ENCODE measurements at places on chromosomes 1 and 21. TPM values are rescaled to one million over a fixed set of nuclear protein-coding genes. Genes with fewer than 3 reads are reported as not detected.
A peak's percentile ranks its signal among the peaks of the same experiment; 100 is the strongest.

DNA sequence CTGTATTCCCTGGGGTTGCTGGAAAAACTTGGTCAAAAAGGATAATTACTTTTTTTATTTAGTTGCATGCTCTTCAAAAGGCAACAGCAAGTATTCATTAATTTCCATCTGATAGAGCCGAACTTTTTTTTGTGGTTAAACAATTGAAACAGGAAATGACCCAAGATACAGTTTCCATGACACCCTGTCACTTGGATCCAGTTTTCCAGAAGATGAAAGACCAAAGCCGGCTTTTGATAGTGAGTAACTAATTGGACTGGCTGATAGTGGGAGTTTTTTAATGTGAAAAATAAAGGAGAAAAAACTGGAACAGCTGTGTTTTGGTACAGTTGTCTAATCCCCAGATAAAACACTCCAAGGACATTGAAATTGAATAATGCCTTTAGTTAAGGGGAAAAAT is 33.0 kb downstream of the CACHD1 start:
- no peak for DNase-seq

DNA sequence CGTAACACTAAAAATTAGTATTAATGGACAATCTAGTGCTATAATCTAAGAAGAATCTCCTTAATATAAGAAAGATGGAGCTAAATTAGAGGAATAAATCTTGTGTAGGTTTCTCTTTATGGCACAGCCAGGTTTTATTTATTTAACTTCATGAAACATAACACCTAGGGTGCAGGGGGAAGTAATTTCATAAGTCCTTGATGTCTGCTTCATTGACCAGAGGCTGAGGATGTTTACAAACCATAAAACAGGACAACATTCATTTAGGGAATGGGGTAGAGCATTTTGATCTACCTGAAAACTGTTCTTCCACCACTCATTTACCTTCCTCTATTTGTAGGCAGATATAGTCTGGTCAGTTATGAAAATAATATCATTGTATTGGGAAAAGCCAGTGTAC is 95.5 kb downstream of the NGF start:
- DNase-seq: no peak

GRCh38 chr1:4087530-4088420 is 187.7 kb upstream of the C1orf174 start:
- no peak for DNase-seq

- peak; percentile 67 for DNase-seq
Measured at GRCh38 chr1:23369335-23370013, at the start of gene ZNF436. ZNF436 (minus strand) TSS chr1:23369836; CDS start chr1:23368005, 1,831 bp downstream.

DNA sequence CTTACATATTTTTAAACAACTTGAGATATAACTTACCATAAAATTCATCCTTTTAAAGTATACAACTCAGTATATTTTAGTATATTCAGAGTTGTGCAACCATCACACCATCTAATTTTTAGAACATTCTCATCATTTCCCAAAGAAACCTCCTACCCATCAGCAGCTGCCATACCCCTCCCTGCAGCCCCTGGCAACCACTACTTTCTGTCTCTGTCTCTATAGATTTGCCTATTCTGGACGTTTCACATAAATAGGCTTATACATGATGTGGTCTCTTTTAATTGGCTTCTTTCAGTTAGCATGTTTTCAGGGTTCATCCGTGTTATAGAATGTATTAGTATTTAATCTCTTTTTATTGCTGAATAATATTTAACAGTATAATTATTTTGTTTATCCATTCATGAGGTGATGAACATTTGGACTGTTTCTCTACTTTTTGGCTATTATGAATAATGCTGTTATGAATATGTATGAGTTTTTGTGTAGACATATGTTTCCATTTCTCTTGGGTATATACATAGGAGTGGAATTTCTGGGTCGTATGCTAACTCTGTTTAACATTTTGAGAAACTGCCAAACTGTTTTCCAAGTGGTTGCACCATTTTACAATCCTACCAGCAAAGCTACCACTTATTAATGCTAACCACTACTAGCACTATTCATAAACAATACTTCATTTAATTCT is 29.5 kb downstream of the WDR26 start:
- DNase-seq: no peak

DNA sequence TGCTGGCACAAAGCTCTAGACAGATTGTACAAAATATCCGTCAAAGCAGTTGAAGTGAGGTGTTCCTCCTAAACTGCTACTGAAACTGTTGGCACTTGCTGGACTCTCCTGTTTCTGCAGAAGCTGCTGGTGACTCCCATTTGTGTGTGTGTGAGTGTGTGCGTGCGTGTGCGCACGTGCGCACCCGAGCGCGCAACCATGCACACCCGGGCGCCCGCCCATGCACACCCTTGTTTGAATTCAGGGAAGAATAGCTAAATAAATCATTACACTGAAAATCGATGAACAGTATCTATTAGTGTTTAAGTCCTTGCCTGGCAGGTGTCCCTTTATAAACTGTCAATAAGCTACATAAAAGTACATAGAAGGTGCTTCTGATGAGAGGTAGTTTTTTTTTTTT is 156.4 kb upstream of the B3GALT2 start:
- no peak for DNase-seq

GRCh38 chr1:236602171-236602570 is 2.1 kb downstream of the HEATR1 start:
- DNase-seq: no peak

GRCh38 chr21:26448751-26449150 is 124.3 kb downstream of the CYYR1 start:
- no peak for DNase-seq

DNA sequence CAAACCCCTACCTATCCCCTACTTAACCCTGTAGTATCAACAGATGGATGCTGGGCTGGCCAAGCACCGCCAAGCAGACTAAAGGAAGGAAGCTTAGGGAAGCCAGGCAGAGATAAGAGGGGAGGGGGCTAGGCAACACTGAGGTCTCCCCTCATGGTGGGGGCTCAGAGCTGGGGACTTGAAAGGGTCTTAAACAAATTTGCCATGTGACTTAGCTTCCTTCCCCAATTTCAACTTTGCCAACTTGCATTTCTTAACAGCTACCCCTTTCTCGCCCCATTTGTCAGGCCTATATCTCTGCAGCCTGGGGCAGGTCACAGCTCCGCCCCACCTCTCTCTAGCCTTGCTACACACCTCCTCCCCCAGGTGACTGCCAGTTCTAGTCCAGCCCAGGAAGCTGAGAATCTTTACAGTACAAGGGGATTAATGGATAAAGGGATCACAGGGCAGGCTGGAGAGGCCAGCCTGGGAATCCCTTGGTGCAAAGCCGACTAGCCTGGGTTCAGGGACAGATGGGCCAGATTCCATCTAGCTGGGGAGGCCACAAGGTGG is 3.4 kb downstream of the KIF21B start:
- DNase-seq: peak; percentile 55

GRCh38 chr1:58412071-58412580 is 134.4 kb downstream of the OMA1 start:
- no peak for DNase-seq

DNA sequence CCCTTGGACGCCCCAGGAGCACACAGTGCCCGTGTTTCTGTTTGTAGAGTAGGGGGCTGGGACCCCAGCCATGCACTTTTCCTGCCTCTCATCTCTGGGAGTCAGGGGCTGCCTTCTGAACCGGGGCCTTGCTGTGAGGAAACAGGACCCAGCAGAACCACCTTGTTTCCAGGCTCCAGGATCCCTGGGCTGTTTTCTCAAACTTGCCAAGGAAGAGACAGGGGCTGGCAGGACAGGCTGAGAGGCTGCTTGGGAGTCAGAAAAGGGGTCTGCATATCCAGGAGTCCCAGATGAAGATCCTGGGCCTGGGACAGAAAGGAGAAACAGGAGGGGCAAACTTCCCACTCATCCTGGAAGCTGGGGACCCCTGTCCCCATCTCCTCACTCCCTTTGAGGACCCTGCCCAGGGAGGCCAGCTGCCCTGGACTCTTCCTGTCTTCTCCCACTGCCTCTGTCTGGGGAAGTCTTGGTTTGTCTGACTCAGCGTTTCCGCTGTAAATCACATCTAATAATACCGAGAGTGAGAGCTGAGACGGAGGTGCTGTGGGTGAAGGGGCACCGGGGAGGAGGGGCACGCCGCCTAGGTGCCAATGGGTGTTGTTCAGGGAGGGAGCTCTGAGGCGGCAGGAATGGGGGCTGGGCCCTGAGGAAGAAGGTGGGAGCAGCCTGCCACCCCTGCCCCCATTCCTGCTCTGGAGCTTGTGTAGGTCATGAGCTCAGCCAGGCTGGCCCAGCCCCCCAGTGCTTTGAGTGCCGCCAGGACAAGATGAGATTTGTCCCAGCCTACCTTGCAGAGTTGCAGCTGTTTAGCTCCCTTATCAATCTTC is 16.7 kb downstream of the POU3F1 start:
- DNase-seq: no peak

DNA sequence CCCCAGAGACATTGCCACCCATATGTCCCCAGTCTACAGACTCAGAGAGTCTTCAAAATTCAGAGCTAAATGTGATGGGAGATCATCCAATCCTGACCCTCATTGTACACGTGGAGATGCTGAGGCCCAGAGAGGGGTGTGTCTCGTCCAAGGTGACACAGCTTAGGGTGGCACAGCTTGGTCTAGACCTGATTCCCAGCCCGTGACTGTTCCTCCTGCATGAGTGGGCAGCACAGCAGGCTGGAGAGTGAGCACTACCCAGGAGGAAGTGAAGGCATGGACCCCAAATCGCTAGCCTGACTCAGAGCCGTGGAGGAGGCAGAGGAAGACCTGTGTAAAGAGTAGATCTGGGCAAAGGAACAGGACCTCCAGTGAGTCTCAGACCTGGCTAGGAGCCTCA is 16.4 kb downstream of the S100A7 start:
- DNase-seq: no peak

DNA sequence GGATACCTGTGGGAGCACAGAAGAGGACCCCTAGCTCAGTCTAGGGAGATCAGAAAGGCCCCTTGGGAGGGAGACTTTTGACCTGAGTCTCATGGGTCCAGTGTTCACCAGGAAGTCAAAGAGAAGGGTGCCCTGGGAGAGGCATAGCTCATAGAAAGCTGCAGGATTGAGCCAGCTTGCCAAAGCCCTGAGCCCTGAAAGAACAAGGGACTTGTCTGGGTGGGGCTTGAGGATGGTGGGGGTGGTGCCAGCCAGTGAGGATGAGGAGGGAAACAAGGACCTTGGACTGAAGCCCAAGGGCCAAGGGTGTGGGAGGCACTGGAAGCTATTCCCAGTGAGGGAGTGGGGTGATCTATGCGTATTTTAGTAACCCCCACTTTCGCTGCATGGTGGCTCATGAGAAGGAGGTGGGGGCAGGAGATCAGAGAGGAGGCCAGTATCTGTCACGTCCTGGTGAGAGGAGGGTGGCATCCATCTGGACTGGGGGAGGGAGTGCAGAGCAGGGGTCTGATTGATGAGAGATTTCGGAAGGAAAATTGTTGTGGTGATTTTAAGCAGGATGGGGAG is 28.4 kb downstream of the DMBX1 start:
- no peak for DNase-seq

- no peak for DNase-seq
Measured at GRCh38 chr1:222181191-222181590, 366.7 kb downstream of the HHIPL2 start.

DNA sequence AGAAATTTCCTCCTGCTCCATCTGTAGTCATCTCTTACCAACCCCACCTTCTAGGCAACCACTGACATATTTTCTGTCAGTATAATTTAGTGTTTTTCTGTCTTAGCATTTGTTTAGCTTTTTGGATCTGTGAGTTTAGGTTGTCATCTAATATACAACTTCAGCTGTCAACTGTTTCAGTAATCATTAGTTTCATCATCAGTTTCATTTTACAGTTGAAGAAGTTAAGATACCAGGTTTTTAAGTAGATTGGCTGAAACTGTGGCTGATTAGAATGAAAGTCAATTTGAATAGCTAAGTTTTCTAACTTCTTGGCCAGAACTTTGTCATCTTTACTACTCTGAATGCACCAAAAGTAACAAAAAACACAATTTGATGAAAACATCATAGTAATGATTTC is 1957.3 kb downstream of the NCAM2 start:
- no peak for DNase-seq

- no peak for DNase-seq
Measured at GRCh38 chr1:230152999-230153398, 86.0 kb downstream of the GALNT2 start.

DNA sequence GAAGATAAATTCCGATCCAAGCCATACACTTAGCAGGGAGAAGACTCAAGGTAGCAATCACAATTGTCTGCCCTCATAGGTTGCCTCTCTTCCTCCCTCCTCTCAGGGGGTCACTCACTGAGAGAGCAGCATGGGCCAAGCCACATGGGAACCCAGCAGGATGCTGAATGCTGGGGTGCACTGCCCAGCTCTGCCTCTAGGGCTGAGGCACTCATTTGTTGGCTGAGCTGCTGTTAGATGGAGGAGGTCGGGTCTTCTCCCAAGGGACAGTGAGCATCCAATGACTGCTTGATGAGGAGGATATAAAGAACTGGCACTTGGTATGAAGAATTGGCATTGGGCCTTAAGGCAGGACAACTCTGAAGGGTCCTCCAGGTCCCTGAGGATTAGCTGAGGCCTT is 418.8 kb downstream of the SIPA1L2 start:
- DNase-seq: peak; percentile 20

The OXCT2 gene
- 2.1 TPM for total RNA-seq

The IARS2 gene
- total RNA-seq: 69.4 TPM

The LCE1A gene
- not detected for total RNA-seq

The CLDN8 gene
- not detected for total RNA-seq

Data from neural progenitor cell (in vitro differentiated cells).